Mesothelial cell of epicardium (in vitro differentiated cells): ENCODE measurements at places on chromosomes 6 and 20. TPM values are rescaled to one million over a fixed set of nuclear protein-coding genes. Genes with fewer than 3 reads are reported as not detected.

TGM2 gene
- total RNA-seq = 32.4 to 35.7 TPM (median 35.3 TPM) in 3 replicates

- H3K4me3 ChIP-seq = no peak overlapping the region
- no peaks in the 10 kb centered on the region for H3K36me3 ChIP-seq
Measured at GRCh38 chr20:39453890-39454289, 491.7 kb downstream of the DHX35 start.

GRCh38 chr6:45566882-45567281 is 189.1 kb upstream of the SUPT3H start:
- no peak overlapping the region for H3K4me3 ChIP-seq
- H3K36me3 ChIP-seq = no peaks in the 10 kb centered on the region
- no peak for DNase-seq
- H3K4me1 ChIP-seq = peaks cover 54% of the 10 kb centered on the region
- H3K27me3 ChIP-seq = no peaks in the 10 kb centered on the region

DNA sequence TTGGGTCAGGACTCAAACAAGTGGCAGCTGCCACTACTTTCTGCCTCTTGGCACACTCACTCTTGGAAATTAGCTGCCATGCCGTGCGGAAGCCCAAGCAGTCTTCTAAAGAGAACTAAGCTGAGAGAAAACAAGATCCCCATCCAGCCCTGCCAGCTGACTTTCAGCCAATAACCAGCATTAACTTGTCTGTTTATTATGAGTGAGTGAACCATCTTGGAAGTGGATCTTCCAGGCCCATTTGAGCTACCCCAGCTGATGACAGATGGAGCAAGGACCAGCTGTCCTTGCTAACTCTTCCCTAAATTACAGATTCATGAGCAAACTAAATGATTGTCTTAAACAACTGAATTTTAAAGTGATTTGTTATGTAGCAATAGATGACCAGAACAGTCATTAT is 73.9 kb upstream of the RBM24 start:
- no peak for DNase-seq
- H3K27me3 ChIP-seq = no peaks in the 10 kb centered on the region
- H3K4me1 ChIP-seq = peaks cover 6% of the 10 kb centered on the region
- no peaks in the 10 kb centered on the region for H3K36me3 ChIP-seq

- peaks cover 7% of the 10 kb centered on the region for H3K4me1 ChIP-seq
- H3K4me3 ChIP-seq = no peak overlapping the region
- no peak for DNase-seq
- H3K27ac ChIP-seq = no peak overlapping the region
Measured at GRCh38 chr6:87736809-87737540, 34.9 kb upstream of the AKIRIN2 start.

GRCh38 chr6:106309766-106310373 is 15.7 kb downstream of the ATG5 start:
- no peak for DNase-seq
- H3K4me1 ChIP-seq = peaks cover 49% of the 10 kb centered on the region
- peaks cover 26% of the 10 kb centered on the region for H3K36me3 ChIP-seq
- no peak overlapping the region for H3K4me3 ChIP-seq
- H3K27me3 ChIP-seq = no peaks in the 10 kb centered on the region
- no peak overlapping the region for H3K27ac ChIP-seq

GINS1 gene
- total RNA-seq = 13.7 to 15.5 TPM (median 13.7 TPM) in 3 replicates

COL19A1 gene
- 0.18 to 0.43 TPM (median 0.25 TPM) in 3 replicates for total RNA-seq

IBTK gene
- 29.4 to 33.3 TPM (median 31.8 TPM) in 3 replicates for total RNA-seq

- no peak for DNase-seq
- peaks cover 1% of the 10 kb centered on the region for H3K27me3 ChIP-seq
- H3K36me3 ChIP-seq = no peaks in the 10 kb centered on the region
- H3K4me3 ChIP-seq = no peak overlapping the region
- H3K4me1 ChIP-seq = peaks cover 13% of the 10 kb centered on the region
Measured at GRCh38 chr6:48813836-48814235, 649.2 kb downstream of the MMUT start.

NRSN1 gene
- total RNA-seq = 1.1 to 1.4 TPM (median 1.2 TPM) in 3 replicates

DNA sequence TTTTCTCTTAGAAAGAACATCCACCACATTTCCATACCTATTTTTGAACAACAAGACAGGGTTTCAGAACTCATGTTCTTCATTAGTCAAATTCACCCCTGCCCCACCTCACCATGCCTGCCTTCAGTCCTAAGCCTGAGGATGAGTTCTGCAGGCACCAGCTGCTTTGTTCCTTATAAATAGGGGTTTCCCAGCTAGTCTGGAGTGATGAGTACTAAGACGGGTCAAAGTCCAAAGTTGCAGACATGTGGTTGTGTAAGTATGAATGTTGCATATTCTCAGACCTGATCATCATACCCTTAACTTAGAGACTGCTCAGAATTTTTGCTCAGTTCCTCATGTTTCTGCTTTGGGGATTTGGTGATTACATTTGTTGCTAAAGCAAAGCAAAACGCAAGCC is 257.7 kb upstream of the CDYL start:
- no peak overlapping the region for H3K4me3 ChIP-seq
- no peaks in the 10 kb centered on the region for H3K27me3 ChIP-seq
- H3K36me3 ChIP-seq = no peaks in the 10 kb centered on the region
- H3K4me1 ChIP-seq = peaks cover 3% of the 10 kb centered on the region
- no peak overlapping the region for H3K27ac ChIP-seq
- DNase-seq = no peak

DNA sequence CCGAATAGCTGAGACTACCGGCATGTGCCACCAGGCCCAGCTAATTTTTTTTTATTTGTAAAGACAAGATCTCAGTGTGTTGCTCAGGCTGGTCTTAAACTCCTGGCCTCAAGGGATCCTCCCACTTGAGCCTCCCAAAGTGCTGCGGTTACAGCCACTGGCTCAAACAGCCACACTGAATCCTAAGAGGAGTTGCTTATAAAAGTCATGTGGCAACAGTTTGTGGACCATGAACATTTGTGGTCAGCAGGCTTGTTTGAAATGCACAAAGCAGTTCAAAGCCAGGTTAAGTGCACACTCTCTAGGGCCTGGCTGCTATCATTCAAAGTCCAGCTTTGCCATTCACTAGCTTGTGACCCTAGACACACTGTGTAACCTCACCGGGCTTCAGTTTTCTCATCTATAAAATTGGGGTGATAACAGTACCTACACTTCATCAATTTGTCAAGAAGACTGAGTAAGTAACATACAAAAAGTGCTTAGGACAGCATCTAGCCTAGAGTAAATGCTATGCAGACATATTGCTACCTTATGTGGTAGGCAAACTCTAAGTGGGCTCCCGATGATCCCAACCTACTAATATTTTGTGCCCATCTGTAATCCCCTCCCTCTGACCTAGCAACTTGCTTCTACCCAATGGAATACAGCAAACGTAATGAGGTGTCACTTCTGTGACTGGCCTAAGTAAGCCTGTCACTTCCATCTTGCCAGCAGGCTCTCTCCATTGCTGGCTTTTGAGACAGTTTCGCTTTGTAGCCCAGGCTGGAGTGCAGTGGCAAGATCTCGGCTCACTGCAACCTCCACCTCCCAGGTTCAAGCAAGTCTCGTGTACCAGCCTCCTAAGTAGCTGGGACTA is 122.9 kb downstream of the ZMYND8 start:
- peak overlapping the region; percentile 56 for H3K27ac ChIP-seq
- H3K27me3 ChIP-seq = no peaks in the 10 kb centered on the region
- no peak for DNase-seq
- peaks cover 47% of the 10 kb centered on the region for H3K36me3 ChIP-seq
- no peak overlapping the region for H3K4me3 ChIP-seq

C2 gene
- 1.6 to 2.9 TPM (median 2.7 TPM) in 3 replicates for total RNA-seq

LINC00237 gene
- not detected in 3 replicates for total RNA-seq

HCRTR2 gene
- total RNA-seq = 0.11 to 0.18 TPM in 2 of 3 replicates, not detected in the other

CHMP4B gene
- total RNA-seq = 76.9 to 79.4 TPM (median 77.7 TPM) in 3 replicates

DNA sequence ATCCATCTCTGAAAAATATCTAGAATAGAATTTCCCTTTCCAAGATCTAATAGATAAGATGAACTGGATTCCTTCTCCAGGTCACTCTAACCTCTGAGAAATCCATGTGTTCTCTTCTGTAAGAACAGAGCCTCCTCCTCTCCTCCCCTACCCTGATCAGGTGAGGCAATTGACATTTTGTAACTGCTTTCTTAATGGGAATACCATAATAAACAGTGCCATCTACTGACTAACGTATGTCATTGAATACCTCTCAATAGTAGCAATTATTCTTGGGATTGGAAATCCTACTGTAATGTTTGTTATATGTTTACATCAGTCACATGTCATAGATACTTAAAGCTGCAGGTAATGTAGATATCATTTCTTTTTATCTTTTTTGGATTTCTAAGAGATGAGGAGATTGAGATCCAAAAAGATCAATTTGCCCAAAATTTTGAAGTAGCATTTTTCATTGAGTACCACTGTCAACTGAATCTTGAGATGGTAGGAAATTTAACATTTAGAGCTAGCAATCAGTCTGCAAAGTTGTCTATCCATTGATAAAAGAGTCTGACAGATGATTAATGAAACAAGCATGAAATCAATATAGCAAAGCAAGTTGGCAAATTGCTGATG is 365.8 kb upstream of the HSF2 start:
- H3K4me3 ChIP-seq = no peak overlapping the region
- no peaks in the 10 kb centered on the region for H3K27me3 ChIP-seq
- H3K27ac ChIP-seq = peak overlapping the region; percentile 22
- peaks cover 2% of the 10 kb centered on the region for H3K36me3 ChIP-seq
- no peak for DNase-seq

RIPOR3 gene
- 18.8 to 20.0 TPM (median 19.2 TPM) in 3 replicates for total RNA-seq

ADGRG6 gene
- 33.5 to 36.6 TPM (median 35.4 TPM) in 3 replicates for total RNA-seq

DNA sequence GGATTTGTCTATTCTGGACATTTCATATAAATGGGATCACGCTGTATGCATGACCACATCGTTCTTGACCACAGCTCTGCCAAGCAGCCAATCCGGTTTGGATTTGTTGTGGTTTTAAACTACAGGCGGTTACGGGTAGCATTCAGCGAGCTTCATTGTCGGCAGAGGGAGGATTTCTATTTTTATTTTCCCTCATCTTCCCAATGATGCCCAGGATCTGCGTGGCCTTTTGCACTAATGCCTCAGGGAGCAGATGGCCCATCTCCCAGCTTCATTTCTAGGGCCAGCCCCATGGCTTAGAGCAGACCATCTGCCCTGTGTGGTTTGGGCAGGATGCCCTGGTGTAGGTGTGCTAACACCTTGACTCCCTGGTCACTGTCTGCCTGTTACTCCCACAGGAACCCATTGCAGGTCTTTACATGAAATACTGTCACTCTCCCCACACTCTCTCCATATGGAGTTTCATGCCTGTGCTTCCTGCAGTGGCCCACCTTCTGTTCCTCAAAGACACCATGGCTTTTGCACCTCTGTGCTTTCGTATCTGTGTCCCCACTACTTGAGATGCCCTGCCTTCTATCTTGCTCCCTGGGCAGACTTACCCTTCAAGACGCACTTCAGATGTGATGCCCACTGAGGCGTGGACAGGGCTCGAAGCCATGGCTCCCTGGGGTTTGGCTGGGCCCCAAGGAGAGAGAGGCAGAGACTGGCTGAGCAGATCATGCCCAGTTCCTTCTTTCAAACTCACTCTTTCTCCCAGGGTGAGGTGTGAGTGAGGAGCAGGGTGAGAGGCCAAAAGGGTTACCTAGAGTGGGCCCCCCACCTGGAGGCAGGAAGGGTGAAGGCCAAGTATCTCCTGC is 26.0 kb downstream of the SDCBP2 start:
- no peaks in the 10 kb centered on the region for H3K36me3 ChIP-seq
- no peaks in the 10 kb centered on the region for H3K4me1 ChIP-seq
- H3K27ac ChIP-seq = no peak overlapping the region
- no peak overlapping the region for H3K4me3 ChIP-seq
- no peak for DNase-seq
- no peaks in the 10 kb centered on the region for H3K27me3 ChIP-seq

PGC gene
- total RNA-seq = not detected in 3 replicates

RALGAPA2 gene
- 26.8 to 27.8 TPM (median 27.5 TPM) in 3 replicates for total RNA-seq

MLN gene
- not detected in 3 replicates for total RNA-seq

AHCY gene
- 149 to 152 TPM (median 150 TPM) in 3 replicates for total RNA-seq

LCA5 gene
- total RNA-seq = 8.7 to 9.2 TPM (median 8.9 TPM) in 3 replicates

GRCh38 chr6:46011188-46012085 is 4.2 kb downstream of the CLIC5 start:
- H3K27ac ChIP-seq = peak overlapping the region; percentile 43
- H3K27me3 ChIP-seq = peaks cover 48% of the 10 kb centered on the region
- no peaks in the 10 kb centered on the region for H3K36me3 ChIP-seq

DNA sequence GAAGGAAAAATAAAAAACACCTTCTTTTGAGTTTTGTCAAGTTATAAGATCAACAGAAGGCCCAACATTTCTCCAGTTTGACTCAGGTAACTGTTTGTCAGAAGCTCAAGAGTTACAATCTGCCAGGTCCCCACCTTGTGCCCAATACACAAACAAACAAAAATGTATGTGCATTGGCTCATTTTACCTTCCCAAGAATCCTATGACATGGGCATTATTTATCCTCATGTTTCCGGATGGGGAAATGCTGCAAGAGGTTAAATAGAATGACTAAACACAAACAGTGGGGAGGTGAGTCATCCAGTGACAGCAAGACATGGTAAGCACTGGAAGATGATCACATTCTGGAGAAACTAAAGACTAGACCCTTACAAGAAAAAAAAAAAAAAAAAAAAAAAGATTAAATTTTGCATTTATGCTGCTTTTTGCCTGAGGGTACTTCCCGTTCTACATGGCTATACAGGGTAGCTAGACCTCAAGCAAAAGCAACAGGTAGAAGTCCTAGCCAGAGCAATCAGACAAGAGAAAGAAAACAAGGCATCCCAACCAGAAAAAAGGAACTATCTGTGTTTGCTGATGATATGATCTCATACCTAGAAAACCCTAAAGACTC is 23.6 kb upstream of the ANKRD60 start:
- no peak overlapping the region for H3K27ac ChIP-seq
- no peak for DNase-seq
- peaks cover 5% of the 10 kb centered on the region for H3K4me1 ChIP-seq
- peaks cover 46% of the 10 kb centered on the region for H3K36me3 ChIP-seq

LRRC73 gene
- 0.58 to 0.72 TPM (median 0.60 TPM) in 3 replicates for total RNA-seq

EDN3 gene
- total RNA-seq = 17.4 to 19.0 TPM (median 17.6 TPM) in 3 replicates

- H3K27me3 ChIP-seq = peaks cover 37% of the 10 kb centered on the region
- H3K36me3 ChIP-seq = no peaks in the 10 kb centered on the region
- H3K4me1 ChIP-seq = no peaks in the 10 kb centered on the region
- DNase-seq = peak; percentile 12
Measured at GRCh38 chr20:63121749-63122405, 94.1 kb downstream of the YTHDF1 start.

GRCh38 chr20:14838663-14839628 is 501.5 kb upstream of the FLRT3 start:
- no peak for DNase-seq
- no peaks in the 10 kb centered on the region for H3K27me3 ChIP-seq
- no peak overlapping the region for H3K4me3 ChIP-seq
- H3K36me3 ChIP-seq = no peaks in the 10 kb centered on the region
- H3K4me1 ChIP-seq = peaks cover 29% of the 10 kb centered on the region

RAB44 gene
- 0.07 to 0.16 TPM in 2 of 3 replicates, not detected in the other for total RNA-seq

LGSN gene
- 0.14 TPM in 1 of 3 replicates, not detected in the others for total RNA-seq

NKX2-2 gene
- not detected in 3 replicates for total RNA-seq

ARMC2 gene
- 11.3 to 16.5 TPM (median 16.2 TPM) in 3 replicates for total RNA-seq

GRCh38 chr20:33291830-33292355 is 8.9 kb downstream of the BPIFB1 start:
- H3K4me3 ChIP-seq = no peak overlapping the region
- H3K4me1 ChIP-seq = no peaks in the 10 kb centered on the region
- no peaks in the 10 kb centered on the region for H3K36me3 ChIP-seq
- peaks cover 72% of the 10 kb centered on the region for H3K27me3 ChIP-seq
- DNase-seq = peak; percentile 63
- H3K27ac ChIP-seq = no peak overlapping the region

MEP1A gene
- 0.16 TPM in 1 of 3 replicates, not detected in the others for total RNA-seq
